MG63 (cell line): ENCODE measurements at places on chromosomes 7 and 10. TPM values are rescaled to one million over a fixed set of nuclear protein-coding genes. Genes with fewer than 3 reads are reported as not detected.

DNA sequence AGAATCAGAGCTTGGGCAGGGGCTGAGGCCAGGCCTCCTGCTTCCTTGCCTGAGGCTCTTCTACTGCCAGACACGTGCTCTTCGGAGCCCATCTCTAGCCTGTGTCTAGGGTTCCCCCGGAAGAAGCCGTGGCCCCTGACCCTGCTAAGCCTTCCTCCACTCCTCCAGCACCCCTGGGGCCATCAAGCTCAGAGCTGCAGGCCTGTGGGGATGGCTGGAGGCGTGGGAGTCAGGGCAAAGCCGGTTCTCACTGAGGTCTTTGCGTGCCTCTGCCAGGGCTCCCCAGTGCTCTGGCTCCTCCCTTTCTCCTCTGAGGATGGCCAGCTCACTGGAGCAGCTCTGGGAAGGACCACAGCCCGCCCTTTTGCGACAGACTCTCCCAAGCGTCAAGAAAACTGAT, 34.4 kb downstream of the GHRHR start:
- DNase-seq: no peak

DNA sequence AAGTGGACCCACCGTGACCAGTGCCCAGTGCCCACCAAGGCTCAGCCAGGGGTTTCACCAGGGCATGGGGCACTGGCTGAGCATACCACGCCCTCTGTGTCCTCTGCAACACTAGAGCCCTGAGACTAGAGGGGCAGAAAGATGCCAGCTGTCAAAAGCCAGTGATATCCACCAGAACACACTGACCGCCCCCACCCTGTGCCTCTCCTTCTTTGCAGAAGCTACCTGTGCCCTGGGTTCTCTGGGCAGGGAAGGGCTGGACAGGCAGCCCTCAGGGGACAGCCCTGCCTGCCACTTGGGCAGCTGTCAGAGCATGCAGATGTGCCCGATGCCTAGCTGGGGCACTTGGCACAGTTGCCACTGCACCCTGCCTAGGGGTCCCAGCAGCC, 494 bp downstream of the VSIR start:
- no peak for DNase-seq

DNA sequence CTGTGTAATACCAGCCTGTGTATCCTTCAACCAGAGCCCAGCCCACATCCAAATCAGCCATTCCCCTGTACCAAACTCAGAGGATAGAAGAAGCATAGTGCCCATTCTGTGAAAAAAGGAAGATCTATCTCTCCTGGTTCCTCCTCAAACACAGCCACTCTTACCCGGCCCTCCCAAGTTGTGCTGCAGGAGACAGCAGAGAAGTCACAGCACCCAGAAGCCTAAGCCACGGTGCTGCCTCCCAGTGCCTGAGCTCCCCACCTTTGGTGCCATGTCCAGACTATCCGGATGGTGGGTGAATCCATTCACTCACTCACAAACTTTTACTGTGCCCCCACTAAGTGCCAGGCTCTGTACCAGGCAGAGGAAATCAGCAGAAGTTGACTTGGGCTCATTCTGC, 166.0 kb upstream of the ZMIZ1 start:
- no peak for DNase-seq

DNA sequence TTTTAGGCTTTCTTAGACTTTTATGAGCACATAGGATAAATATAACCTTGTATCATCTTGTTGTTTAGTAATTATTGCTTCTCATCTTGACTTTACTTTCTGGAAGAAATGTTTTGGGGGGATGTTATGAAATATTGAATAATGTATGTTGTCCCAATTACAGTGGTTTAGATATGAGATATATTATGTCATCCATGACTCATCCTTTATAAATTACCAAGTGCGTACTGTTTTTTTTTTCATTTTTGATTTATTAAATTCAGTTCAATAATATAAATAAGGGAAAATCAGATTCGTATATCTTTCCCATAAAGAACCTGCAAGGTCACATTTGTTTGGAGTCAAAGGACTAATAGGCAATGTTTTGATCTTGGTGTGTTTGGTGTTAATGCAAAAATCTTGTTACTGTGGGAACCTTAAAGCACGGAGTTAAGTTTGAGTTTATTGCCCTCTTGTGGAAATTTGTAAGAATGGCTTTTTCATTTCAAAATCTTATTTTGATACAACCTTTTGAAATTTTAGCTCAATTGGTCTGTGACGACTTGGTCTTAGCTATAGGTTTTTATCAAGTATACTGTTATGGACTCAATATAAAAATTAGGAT, 108.6 kb downstream of the SRI start:
- no peak for DNase-seq

GRCh38 chr7:55260676-55261385, 104.3 kb upstream of the LANCL2 start:
- DNase-seq: no peak

GRCh38 chr7:112263519-112263918, 57.0 kb downstream of the ZNF277 start:
- no peak for DNase-seq

- no peak for DNase-seq
Observed at GRCh38 chr7:42720991-42721796, 190.7 kb downstream of the C7orf25 start.

DNA sequence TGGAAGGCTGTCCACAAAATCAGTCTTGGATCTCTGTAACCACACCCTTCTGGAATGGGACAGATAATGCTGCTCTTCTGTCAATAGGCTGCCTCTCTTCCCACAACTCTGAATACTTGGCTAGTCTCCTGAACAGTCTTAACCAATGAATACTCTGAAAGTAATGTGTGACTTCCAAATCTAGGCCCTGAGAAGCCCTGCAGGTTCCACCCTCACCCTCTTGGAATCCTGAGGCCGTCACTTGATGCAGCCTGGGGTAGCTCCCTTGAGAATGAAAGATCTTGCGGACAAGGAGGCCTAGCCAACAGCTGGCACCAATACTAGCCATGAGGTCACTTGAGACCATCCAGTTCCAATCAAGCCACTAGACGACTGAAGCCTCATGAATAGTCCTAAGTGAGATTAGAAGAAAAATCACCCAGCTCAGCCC, 109.2 kb downstream of the ARHGAP12 start:
- peak; percentile 15 for DNase-seq

GRCh38 chr10:52226197-52226847, 87.8 kb upstream of the DKK1 start:
- peak; percentile 37 for DNase-seq

DNA sequence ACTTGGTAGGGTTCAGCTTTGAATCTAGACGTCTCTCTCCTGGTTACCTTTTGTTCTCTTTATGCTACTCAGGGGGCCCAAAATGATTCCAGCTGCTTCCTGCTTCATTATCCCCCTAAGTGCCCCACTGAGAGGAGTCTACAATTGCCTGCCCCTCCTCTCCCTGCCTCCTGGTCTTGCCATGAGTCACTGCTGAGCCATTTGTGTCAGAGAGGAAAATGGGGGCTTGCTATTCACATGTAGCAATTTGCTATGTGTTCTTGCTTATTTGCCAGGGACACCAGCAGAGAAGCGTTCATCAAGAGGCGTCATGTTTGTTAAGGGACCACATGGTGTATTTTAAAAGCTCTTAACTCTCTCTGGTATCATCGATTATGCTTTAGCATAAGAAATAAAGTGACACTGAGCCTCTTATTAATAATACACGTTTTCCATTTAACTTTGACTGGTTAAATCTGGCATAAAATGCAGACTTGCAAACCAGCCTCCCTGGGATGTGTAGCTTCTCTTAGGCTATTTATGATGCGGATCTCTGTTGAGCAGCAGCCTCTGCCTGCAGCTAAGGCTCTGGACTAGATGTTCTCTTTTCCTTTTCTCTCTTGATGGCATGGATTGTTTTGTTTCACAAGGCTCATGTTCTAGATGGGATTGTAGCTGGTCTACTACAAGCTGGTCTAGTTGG, 239.3 kb downstream of the AUTS2 start:
- no peak for DNase-seq

DNA sequence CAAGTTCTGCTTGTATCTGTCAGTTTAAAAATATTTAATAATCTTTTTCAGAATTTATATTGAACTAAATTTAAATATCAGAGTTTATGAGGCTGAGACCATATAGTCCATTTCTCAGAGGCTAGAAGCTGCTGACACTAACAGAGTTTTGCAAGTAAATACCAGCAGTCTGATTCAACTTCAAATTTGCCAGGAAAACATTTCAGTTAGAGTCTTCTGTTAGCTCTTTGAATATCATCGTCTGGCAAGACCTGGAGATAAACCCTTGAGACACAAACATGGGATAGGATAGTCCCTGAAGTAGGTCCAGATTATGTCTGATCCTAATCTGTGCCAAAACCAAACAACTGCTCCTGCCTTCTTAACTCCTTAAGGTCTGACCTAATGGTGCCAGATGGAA, 472.8 kb upstream of the STEAP1 start:
- DNase-seq: peak; percentile 1

DNA sequence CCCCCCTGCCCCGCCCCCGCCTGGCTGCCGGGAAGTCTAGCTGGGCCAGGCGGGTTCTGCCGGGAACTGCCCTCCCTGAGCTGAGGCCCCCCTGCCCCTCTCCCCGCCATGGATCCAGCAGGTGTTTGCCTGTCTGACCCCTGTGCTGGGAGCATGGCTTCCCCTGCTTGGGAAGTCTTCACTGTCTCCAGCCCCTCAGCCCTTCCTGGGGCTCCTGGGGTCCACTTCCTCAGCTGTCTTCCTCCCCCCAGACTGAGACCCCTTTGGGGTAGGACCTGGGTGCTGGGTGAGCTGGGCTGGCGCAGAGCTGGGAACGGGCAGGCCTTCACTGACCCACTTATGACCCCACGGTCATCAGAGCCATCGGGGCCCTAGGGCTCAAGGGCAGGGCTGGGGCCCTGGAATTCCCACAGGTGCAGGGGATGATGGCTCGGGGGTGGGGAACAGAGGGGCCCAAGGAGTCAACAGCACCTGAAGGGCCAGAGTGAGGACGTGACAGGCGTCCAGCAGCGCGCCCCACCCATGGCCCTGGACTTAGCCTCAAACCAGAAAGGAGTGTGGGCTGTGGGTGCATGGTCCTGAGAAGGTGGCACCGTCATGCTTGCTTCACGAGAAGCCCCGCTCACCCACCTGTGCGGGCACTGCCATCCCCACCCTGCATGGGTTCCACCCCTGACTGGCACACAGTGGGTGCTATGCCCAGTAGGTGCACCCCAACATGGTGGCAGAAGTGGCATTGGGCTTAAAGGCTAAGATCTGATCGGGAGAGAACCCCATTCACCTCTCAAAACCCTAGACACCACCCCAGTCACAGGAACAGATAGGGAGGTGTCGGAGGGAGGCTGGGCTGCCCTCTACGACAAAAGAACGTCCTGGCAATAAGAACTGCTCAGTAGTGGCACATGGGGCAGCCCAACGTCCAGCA, 16.2 kb upstream of the TNRC18 start:
- no peak for DNase-seq

- DNase-seq: peak; percentile 36
Observed at GRCh38 chr7:134515569-134516468, 11.5 kb upstream of the AKR1B10 start.

DNA sequence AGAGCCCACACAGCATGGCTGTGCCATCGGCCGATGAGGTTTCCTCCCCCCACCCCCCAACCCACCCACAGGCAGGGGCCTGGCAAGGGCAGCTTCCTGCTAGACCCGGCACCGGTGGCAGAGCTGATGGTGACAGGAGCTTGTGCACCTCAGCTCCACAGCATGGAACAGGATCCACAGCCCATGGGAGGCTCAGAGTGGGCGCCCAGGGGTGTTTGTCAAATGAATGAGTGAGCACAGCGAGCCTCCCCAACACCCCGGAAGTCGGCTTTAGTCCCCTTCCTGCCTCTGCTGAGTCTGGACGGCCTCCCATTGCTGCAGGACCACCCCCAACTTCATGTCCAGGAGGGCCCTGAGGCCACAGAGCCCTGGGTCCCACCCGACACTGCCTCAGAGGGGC, 68.9 kb downstream of the PDGFA start:
- no peak for DNase-seq

Gene SLC12A9
- 12.0 and 13.6 TPM in 2 replicates for total RNA-seq

Gene ZPBP
- not detected in 2 replicates for total RNA-seq

Gene SLC13A1
- total RNA-seq: not detected in 2 replicates
